ENCODE measurements at places on chromosomes 3 and 15.

DNA sequence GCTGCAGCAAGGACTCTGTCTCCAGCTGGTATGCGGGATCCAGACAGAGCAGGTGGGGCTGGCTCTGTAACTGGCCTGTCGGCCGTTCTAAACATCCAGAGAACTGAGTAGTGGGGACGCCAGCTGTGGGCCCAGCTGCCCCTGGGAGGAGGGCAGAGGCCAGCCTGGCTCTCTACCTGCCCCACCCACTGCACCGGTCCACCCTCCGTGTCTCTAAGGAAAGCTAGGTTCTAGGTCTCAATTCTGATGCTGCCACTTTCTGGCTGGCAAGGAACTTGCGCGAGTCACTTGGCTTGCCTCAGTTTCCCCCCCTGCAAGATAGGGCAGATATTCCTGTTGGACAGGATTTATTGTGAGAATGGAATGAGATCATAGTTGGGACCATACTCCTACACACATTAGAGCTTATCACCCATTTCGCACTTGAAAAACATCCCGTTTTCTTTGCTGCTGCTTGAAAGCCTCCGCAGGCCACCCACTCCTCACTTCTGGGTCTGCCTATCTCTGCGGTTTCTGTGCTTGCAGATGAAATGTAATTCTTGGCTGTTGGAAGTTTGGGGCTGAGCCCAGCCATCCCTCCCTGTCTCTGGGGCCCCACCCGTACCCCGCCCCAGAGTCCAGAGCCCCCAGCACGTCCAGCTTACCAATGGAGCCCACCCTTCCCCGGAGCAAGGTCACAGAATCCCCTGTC is 65.8 kb downstream of the IQSEC1 start:
- no peak for DNase-seq

DNA sequence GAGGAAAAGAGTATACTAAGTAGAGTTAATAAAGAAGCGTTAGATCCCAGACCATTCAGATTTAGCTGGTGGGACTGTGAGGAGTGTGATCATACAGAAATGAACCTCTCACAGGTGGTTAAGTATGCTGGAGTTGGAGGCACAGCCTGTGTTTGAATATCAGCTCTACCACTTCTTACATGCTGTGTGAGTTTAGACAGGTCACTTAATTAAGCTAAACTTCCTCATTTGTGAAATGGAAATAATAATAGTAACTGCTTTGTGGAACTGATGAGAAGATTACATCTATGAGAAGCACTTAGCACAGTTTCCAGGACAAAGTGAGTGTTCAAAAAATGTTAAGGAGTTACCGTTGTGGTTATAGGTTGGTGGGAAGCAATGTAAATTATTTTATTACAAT is 8.4 kb downstream of the ACP3 start:
- no peak for DNase-seq

DNA sequence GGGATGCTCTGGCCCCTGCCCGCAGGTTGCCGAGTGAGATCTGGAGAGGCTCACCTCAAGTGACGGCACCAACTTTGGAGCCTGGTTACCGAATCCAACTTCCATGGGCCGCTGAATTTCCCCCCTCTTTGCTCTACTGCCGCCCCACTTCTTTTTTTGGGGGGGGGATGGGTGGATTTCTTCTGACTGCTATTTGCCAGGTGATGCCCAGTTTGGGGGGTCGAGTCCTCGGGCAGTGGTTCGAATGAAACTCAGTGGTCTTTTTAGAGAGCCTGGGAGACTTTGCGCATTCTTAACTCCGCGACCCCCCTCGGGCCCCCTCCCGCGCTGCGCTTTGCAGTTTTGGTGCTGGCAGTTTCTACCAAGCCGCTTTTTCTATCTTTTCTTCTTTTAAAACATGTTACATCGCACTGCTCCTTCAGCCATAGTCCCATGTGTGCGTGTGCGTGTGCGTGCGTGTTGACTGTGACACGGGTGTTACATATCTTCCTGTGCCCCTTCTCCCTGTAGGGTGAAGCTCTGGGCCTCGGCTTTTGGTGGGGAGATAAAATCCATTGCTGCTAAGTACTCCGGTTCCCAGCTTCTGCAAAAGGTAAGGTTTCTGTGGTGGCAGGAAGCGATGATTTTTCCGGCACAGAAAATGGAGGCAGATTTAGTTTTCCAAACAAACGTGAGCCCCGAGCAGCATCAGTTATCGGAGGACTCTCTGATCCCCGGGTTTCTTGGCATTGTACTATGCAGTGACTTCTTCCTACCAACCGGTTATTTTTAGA is 837 bp downstream of the CACNA2D3 start:
- no peak for DNase-seq

- DNase-seq = no peak
These were observed 2.1 kb upstream of the SRPRB start for GRCh38 chr3:133803469-133803868.
